OCI-LY7 (cell line): ENCODE measurements at places on chromosomes 6 and 20. TPM values are rescaled to one million over a fixed set of nuclear protein-coding genes. Genes with fewer than 3 reads are reported as not detected.
A peak's percentile ranks its signal among the peaks of the same experiment; 100 is the strongest.

DNA sequence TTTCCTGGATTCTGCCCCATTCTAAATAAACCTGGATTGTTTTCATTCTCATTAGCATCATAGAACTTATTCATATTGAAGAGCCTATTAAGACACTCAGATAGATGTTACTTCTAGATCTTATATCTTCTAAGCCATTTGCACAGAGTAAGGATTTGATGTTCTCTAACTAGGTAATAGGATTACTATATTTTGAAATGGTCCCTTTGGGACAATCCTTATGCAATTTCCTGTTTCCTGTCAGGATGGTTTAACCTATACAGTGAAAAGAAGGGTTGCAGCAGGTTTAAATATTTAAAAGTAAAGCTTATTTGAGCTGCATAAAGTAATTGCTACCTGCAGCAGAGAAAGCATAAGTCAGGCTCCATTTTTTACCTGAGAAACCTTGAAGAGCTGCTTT, 860.1 kb downstream of the TFAP2A start:
- DNase-seq: no peak

DNA sequence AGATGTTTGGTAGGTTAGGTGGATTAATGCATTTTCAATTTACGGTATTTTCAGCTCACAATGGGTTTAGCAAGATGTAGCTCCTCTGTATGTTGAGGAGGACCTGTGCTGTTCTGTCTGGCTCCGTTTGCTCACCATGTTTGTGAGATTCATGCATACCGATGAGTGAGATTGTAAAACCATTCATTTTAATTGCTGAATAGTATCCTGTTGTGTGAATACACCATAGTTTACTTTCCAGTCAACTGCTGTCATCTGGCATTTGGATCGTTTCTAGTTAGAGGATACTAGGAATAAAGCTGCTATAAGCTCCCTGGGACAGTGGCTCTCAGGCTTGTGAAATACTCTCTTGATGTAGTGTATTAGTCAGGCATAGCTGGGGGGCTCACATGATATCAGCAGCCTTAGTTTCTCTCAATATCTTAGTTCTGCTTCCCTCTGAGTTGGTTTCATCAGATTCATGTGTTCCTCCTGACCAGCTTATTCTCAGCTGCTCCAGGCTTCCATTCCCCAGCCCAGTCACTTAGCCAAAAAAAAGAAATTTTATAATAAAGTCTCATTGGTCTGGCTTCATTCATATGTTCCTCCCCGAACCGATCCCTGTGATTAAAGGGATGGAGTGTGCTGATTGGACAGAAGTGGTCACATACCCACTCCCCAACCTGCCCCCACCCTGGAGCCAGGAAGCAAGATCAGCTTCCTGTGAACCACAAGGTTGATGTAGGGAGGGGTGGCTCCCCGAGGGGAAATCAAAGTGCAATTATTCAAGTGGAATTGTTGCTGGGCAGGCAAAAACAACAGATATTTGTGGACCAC, 10.9 kb upstream of the B4GALT5 start:
- DNase-seq: peak; percentile 44

DNA sequence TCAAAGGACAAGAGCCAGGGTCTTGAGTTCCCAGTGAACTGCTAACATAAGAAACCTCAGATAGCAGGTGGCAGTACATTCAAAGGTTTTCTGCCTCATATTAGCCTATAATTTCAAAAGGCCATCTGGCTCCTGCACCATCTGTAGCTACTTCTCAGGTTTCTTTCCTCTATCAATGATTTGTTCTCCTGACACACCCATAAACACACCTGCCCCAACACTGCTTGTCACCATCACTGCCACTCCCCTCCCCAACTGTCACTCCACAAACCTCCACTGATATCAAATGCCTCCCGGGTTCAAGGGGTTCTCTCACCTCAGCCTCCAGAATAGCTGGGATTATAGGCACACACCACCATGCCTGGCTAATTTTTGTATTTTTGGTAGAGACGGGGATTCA, 152.7 kb upstream of the SLC22A16 start:
- no peak for DNase-seq

DNA sequence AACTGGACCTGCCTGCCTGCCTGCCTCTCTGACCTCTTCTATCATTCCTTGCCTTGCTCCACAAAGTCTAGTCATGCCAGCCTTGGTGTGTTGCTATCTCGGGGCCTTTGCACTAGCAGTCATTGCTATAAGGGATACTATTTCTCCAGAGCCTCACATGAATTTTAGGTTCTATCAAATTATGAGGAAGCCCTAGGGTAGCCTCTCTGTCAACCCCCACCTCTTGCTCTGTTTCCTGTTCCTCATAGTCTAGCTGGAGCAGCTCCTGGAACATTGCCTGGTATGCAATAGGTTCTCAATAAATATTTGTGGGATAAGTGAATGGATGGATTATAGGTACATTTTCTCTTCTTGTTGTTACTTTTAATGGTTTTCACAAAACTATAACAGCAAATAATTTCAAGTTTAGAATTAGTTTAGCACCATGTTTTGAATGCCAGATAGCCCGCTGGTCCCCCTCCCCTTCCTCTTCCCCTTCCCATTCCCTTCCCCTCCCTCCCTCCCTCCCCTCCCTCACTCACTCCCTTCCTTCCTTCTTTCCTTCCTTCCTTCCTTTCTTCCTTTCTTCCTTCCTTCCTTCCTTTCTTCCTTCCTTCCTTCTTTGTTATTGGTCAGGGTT, 46.9 kb upstream of the DTNBP1 start:
- no peak for DNase-seq

CDSN gene
- total RNA-seq: not detected in 2 replicates

DNA sequence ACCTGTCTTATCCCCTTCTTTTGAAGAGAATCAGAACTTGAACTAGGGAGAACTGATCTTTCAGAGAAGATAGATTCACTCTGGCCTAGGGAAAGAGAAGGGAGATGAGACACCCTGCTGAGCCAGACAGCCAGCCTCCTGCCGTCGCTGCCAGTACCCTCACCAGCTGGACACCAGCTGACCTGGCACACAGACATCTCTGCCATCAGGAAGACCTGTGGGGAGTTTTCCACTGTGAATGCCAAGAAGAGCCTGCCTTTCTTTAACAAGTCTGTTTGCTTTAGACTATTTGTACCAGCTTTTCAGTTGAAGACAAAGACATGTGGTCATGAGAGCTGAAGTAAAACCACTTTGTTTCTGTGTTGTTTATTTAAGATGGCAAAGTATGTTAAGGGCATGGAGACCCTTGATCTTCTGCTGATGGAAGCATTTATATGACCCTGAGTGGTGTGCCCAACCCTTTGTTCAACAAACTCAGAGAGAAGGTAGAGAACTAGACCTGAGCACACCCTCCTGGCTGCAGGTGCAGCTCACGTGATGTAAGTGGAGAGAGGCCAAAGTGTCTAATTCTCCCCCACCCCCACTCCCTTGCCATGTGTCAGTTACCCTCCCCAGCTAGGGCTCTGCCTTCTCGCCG, 82.3 kb upstream of the SLC24A3 start:
- no peak for DNase-seq

- no peak for DNase-seq
Measured at GRCh38 chr20:59835057-59835447, 98.4 kb downstream of the SYCP2 start.

- DNase-seq: no peak
Measured at GRCh38 chr6:56856036-56856580, 98.8 kb upstream of the BEND6 start.

DNA sequence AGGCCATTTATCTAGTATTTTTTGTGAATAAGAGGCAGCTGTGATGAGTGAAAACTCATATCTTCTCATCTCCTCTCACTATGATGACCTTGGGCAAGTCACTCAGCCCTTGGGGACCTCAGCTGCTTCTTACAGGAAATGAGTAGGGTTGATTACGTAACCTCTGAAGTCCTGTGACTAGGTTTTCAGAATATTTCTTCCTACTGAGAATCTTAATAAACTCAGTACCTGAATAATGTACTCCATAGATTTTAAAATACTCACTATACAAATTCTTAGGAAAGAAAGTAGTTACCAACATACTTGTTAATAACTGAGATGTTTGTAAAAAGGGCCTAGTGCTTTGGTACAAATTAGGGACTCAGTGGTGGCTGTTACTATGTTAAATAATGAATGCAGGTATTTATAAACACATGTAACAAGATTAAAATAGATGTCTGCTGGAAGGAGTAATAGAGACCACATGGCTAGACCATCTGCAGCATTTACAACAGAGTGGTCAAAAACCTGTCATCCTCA, 60.9 kb downstream of the RPRD1B start:
- peak; percentile 76 for DNase-seq

SLC22A7 gene
- not detected in 2 replicates for total RNA-seq

DNA sequence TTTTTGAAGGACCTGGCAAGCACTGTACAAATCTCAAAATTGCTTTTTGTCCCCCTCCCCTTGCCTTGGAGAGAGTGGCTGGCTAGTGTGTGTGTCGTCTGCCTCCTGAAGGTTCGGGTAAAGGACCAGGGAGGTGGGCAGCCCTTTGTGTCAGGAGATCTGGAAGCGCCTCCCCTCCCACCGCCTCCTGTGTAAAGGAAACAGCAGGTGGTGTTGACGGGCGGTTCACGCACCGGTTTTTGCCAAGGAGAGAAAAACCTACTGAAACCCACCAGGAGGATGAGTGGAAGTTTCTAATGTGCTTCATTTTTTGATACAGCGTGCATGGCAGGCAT, 1.2 kb downstream of the ENTPD6 start:
- no peak for DNase-seq

WFDC5 gene
- total RNA-seq: not detected in 2 replicates

DNA sequence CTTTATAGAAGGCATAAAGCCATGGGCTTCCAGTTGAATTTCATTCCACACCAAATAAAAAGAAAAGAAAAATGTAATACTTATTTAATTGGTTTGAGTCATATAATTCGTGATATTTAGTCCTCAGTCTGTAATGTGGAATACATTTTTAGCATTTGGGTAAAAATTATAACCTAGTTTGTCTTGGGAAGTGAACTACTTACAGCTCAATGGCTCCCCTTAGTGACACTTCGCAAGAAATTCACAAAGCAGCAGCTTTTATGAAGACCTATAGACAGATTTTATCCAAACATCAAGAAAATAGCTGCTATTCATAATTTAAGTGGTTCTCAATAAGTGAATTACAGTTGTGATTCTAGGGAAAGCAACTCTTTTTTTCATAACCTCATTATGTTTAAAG, 72.1 kb downstream of the RSPO3 start:
- peak; percentile 24 for DNase-seq

DNA sequence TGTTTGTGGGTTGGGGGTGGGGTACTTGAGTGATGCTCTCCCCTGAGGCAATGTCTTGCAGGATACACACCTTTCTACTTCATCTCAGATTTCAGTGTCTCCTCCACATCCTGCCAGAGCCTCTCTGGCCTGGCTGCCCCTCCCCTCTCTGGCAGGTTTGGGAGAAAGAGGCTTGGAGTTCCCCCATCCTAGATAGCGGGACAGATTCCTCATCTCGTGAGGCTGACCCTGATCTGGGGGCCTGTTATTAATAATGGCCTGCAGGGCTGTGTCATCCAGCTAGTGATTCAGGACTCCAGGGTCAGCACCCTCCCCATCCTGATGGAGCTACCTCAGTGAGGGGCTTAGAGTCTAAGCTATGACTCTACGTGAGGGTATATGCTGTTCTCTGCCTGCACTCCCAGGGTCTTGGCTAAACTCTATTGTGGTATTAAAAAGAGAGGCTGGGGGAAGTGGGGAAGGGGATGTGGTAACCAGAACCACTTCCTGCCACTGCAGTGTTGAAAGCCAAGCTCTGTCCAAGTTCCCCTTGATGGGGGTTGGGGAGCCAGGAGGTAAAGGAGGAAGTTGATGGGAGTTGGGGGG, 3.7 kb upstream of the MMP9 start:
- peak; percentile 68 for DNase-seq

GRCh38 chr6:61787998-61788397, 498.0 kb downstream of the KHDRBS2 start:
- DNase-seq: no peak

CCN5 gene
- not detected in 2 replicates for total RNA-seq

DNA sequence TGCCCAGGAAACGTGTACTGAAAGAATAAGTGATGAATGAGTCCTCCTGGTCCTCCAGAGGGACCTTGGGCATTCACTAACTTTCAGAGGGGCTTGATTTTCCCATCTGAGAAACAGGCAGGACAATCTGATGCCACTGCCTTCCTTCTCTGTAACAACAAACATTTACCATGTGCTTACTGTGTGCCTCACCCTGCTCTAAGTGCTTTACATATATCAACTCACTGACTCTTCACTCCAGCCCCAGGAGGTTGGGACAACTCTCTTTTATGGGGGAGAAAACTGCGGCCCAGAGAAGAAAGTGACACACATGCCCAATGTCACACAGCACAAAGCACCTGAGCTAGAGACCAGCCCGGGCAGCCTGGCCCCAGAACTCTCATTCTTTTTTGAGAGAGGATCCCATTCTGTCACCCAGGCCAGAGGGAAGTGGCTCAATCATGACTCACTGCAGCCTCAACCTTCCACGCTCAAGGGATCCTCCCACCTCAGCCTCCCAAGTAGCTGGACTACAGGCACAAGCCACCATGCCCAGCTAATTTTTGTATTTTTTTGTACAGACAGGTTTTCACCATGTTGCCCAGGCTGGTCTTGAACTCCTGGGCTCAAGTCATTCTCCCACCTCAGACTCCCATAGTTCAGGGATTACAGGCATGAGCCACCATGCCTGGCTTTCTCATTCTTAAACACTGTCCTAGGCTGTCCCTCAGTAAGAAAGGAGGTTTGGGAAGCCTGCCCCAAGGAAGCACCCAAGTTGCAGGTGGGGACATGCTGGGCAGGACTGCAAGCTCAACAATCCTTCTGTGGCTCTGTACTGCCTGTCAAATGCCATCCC, 38.0 kb downstream of the NOL4L start:
- no peak for DNase-seq

MAS1 gene
- not detected in 2 replicates for total RNA-seq

GRCh38 chr6:6002005-6002847, 4.5 kb downstream of the NRN1 start:
- DNase-seq: no peak

EFCAB8 gene
- not detected in 2 replicates for total RNA-seq

DNA sequence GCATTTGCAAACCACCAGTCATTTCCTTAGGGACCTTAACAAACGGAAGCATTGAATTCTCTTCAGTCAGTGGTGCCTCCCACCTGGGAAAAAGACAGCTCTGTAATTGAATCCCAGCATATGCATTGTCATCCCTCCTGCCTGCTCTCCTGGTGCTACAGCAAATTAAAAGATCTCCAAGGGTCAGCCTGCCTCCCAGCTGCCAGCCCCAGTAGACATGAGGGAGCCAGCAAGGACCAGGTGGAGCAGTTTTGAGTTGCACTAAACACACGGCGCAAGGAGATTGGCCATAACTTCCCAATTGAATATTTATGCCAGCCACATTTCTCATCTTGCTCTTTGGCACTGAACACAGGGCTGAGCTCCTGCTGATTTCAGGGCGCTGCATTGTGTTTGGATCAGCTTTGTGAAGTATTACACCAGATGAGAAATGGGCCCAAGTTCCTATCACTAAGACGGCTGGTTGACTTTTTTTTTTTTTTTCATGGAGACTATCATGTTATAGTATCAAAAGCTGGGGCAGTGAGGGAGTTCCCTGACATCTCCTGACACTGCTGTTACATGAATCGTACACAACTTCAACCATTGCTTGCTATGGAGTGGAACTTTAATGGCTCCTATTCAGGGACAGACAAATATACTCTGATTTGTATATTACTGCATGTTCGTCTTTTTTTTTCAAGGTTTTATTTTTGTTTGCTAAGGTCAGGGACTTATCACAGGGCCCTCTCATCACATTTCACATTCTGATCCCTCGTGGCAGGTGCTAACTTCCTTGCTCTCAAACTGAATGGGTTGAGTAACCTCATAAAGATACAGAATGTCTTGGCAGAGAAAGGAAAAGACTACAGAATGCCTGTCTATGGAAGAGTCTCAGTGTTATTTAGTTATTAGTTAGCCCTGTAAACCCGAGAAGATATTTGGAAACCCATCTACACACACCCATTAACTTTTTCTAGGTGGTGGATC, 191.1 kb downstream of the EYA4 start:
- no peak for DNase-seq
